IPS DF 6.9 (cell line): ENCODE measurements at places on chromosomes 4 and X.

GRCh38 chrX:77167993-77168392 lies 279.2 kb upstream of the FGF16 start:
- DNase-seq, result no peak

- no peak for DNase-seq
Measured at GRCh38 chr4:176539091-176539784, 219.5 kb downstream of the SPCS3 start.

DNA sequence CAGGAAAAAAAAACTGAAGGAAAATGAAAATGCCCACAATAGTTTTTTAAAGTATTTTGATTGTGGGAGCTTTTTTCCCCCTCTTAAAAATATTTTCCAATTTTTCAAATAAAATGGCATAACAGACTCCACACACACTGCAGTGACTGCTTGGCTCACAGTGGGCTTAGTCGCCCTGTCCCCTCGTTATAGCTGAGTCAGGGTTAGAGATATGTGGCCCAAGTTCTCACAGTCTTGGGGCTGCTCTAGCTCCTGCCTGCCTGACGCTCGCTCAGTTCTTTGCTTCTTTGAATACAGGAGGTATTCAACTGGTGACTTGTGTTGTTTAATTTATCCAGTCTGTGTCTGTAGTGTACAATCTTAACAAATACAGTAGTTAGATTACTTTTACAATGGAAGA lies 47.7 kb downstream of the BEND2 start:
- DNase-seq, result no peak

- DNase-seq, result no peak
Measured at GRCh38 chrX:120559804-120560203, 958 bp downstream of the CUL4B start.

- peak; percentile 57 for DNase-seq
Measured at GRCh38 chr4:7650606-7651385, 216.1 kb upstream of the PSAPL1 start.

DNA sequence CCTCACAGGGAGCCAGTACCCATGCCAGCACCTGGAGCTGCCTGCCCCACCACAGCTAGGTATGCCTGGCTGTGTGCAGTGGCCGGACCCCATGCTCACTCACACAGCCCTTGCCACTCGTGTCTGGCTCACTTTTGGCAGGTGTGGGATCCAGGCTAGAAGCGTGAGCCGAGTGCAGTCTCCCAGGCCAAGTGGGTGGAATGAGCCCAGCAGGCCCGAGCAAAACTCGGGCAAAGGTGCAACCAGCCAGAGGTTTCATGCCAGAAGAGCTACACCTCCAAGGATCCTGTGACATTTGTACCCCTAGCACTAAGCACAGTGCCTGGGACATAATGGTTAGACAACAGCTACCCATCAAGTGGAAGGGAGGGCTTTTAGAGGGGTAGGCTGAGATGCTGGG lies 217.8 kb downstream of the NSUN7 start:
- no peak for DNase-seq

GRCh38 chr4:123471655-123472369 lies 75.2 kb downstream of the SPRY1 start:
- DNase-seq, result no peak

DNA sequence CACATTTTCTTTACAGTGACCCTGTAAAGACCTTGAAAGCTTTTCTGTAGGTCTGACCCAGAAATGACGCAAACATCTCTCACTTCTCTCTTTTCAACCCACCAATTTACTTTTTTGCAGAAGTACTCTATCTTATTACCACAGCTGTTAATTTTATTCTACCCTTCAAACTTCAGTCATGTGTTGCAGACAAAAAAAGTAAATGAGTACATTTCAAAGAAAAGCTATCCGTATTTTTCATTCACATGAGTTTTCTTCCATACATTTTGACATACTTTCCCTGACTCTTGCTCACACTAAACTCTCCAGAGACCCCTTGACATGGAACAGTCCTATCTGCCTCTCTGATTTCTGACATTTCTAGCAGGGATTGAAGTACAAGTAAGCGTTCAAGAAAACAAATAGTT lies 51.7 kb downstream of the SLC7A11 start:
- no peak for DNase-seq

GRCh38 chrX:21632027-21632426 lies 26.1 kb downstream of the KLHL34 start:
- no peak for DNase-seq

GRCh38 chr4:2756691-2757350 lies 685 bp upstream of the TNIP2 start:
- no peak for DNase-seq

GRCh38 chrX:13377550-13377934 lies 57.7 kb upstream of the ATXN3L start:
- no peak for DNase-seq

- no peak for DNase-seq
Measured at GRCh38 chr4:54006755-54007154, 57.6 kb downstream of the CHIC2 start.

DNA sequence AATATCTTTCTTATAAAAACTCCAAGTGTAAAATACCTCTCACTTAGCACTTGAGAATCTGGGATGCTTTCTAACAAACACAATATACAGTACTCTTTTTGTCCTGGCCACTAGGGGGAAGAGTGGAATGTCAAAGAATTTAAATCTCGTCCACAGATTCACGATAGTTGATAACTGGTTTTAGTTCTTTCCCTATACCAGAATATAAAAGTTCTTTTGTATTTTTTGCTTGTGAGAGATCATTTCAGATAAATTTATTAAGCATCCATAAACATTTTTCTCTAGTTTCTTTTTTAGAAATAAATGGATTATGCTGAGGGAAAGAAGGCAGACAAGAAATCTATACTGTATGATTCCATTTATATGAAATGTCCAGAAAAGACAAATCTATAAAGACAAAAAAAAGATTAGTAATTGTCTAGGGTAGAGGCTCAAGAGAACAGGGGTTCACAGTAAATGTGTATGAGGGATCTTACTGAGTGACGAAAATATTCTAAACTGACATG lies 50.4 kb downstream of the MGARP start:
- no peak for DNase-seq

GRCh38 chr4:188025476-188025875 lies 29.9 kb downstream of the ZFP42 start:
- no peak for DNase-seq

DNA sequence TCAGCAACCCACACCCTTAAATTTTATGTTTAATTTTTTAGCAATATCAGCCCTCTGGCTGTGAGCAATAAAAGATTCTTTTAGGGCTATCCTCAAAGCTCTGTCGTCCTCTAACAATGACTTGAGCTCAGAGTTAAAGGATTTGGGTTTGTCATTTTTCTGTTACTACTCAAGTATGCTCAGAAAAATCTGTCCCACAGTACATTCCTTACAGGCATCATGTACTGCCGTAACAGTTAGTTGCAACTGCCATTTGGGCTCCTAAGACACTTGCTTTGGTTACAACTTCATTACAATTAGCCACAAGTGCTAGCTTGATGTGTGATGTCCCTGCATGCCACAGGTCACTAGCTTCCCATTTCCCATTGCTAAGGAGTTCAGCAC lies 33.2 kb downstream of the COQ2 start:
- no peak for DNase-seq

GRCh38 chr4:72631296-72631695 lies 62.3 kb upstream of the ADAMTS3 start:
- no peak for DNase-seq

DNA sequence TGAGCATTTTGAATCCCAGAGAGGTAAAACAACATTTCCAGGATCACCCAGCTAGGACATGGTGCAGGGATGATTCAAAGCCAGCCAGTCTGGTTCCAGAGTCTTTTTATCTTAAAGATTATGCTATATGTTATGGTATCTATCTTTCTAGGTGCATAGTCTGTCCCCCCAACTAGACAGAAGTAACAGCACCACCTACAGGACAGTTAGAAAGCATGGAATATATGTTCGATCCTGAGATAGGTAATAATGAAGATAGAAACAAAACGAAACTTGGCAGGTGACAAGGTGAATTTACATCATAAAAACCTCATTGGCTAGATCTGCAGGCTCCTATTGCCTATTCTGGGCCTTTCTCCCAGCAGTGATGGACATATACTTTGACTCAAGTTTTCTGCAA lies 723.2 kb downstream of the SMARCA1 start:
- DNase-seq, result no peak

GRCh38 chr4:57405359-57405758 lies 295.2 kb upstream of the IGFBP7 start:
- no peak for DNase-seq

- no peak for DNase-seq
Measured at GRCh38 chrX:49186125-49187027, at the start of gene PRICKLE3. PRICKLE3 (minus strand) TSS chrX:49186373; CDS start chrX:49186297, 76 bp downstream.
